ENCODE measurements at places on chromosomes 3 and 15.

DNA sequence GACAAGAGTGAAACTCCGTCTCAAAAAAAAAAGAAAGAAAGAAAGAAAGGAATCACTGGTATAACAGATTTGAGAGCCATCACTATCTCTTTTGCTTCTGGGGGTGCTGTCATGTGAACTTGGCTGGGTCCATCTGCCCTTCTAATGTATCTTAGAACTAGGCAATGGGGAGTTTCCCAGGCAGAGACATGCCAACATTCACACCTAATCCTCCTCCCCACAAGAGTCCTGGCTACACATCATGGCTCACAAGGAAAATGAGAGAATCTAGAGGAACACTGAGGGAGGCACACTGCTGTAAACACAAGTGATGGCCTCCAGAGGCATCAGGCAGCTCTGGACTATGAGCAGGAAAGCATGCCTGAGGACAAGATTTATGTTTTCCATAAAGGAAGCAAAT is 67.8 kb upstream of the PPP2R3A start:
- DNase-seq, result no peak

- peak; percentile 86 for DNase-seq
These were observed at the start of gene SLC30A4 for GRCh38 chr15:45522328-45523165. Gene SLC30A4 (minus strand): TSS chr15:45522755. CDS start chr15:45522354, 401 bp downstream.

DNA sequence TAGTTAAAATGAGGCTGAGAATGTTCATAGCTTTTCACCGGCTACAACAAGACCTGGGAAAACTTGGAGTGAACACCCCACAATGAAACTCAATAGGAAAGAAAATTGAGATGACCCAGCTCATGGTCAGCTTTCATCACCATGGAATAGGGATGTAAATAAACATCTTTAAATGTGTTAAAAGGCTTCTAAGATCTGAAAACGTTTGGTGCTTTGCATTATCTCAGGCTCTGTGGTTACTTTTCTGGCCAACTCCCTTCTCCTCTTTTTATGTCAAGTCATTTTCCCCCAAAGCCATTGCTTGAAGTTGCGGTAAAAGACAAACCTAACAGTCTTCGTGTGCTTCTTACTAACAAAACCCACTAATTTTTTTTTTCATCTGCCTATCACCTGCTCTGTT is 195.8 kb downstream of the MECOM start:
- no peak for DNase-seq

DNA sequence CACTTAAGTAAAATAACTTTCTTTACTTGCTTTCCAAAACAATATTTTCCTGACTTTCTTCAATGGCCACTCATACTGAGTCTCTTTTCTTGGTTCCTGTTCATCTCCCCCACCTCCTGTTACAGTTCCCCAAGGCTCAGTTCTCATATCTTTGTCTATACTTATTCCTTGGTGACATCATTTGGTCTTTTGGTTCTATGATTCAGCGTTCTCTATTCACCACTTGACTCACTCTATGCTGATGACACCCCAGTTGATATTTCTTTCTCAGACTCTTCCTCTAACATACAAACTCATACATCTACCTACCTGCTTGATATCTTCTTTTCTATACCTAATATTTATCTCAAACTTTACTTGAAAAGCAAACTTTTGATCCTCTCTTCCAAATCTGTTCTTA is 85.0 kb upstream of the P3H2 start:
- no peak for DNase-seq

GRCh38 chr3:96347289-96347688 is 467.1 kb upstream of the EPHA6 start:
- DNase-seq, result no peak

GRCh38 chr3:79162653-79163052 is 605.1 kb downstream of the ROBO1 start:
- DNase-seq, result no peak

GRCh38 chr3:148227534-148227933 is 470.2 kb upstream of the AGTR1 start:
- no peak for DNase-seq

DNA sequence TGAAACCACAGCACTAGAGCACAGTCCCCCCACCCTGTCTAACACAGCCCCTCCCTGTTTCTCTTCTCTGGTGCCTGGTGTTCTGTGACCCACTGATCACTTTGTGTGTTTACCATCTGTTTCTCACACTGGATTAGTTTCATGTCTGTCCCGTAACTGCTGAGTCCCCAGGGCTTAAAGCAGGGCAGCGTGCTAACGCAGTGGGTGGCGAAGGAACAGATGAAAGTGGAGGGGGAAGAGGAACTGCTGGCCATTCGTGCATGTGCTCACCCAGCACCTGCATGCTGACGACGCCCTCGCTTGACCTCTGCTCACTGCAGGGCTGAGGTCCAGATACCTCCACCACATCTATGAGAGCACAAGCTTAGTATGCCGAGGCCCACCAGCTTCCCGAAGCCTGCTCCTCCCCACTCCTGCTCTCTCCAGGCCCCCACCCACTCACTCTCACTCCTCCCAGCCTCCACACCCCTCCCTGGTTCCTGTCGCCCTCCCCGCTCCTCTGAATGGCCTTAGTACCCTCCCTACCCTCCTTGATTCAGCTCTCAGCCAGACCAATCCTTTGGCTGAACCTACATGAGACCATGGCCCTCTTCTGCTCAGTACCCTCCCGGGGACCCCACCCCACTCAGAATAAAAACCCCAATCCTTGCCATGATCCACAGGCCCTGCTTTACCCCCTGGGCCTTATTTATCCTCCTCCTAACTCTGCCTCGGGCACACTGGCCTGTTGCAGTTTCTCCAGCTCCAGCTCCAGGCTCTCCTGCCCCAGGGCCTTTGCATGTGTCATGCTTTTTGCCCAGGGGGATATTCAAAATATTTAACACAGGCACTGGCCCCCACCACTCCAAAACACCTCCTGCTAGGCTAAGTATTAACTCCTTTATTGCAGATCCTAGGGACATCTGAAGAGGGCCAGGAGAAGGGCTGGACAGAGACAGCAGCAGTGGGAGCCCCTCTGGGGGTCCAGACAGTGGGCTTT is 15.1 kb upstream of the IQSEC1 start:
- no peak for DNase-seq

- peak; percentile 14 for DNase-seq
These were observed 259.6 kb upstream of the ZNF717 start for GRCh38 chr3:76044601-76045600.

GRCh38 chr3:42822828-42823227 is 13.6 kb downstream of the ACKR2 start:
- no peak for DNase-seq

Data from mucosa of descending colon (tissue), 3 donors.